ENCODE measurements at places on chromosomes 12 and 14. TPM values are rescaled to one million over a fixed set of nuclear protein-coding genes. Genes with fewer than 3 reads are reported as not detected.

Gene SERPINA3
- not detected for total RNA-seq

GRCh38 chr14:36346052-36346451, 25.6 kb upstream of the MBIP start:
- no peak overlapping the region for H3K4me3 ChIP-seq
- no peak overlapping the region for H3K27ac ChIP-seq
- peaks cover 13% of the 10 kb centered on the region for H3K27me3 ChIP-seq
- no peaks in the 10 kb centered on the region for H3K4me1 ChIP-seq
- H3K36me3 ChIP-seq, result no peaks in the 10 kb centered on the region

DNA sequence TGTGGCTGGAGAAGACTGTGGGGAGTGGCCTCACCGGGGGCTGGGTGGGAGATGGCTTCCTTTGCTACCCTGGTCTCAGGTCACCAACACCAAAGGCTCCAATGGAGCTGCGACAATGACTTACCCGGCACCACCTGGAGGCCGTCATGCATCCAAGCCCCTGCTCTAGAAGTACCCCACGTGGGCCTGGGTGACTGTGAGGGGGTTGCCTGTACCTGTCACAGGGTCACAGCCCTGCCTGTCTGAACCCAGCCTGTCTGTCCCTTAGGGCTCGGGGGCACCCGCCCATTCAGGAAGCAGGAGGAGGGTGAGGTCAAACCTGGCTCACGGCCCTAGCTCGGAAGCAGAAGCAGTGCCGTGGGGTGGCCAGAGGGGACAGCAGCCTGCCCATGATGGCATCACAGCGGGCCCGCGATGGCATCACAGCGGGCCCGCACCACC, 18.9 kb downstream of the ABCB9 start:
- H3K4me3 ChIP-seq, result peak overlapping the region; percentile 57
- no peaks in the 10 kb centered on the region for H3K36me3 ChIP-seq
- H3K27ac ChIP-seq, result peak overlapping the region; percentile 68
- H3K27me3 ChIP-seq, result no peaks in the 10 kb centered on the region
- H3K4me1 ChIP-seq, result peaks cover 54% of the 10 kb centered on the region

- no peaks in the 10 kb centered on the region for H3K27me3 ChIP-seq
- H3K36me3 ChIP-seq, result no peaks in the 10 kb centered on the region
- DNase-seq, result no peak
- no peaks in the 10 kb centered on the region for H3K4me1 ChIP-seq
- no peak overlapping the region for H3K27ac ChIP-seq
Observed at GRCh38 chr12:103858953-103859601, 18.0 kb upstream of the NT5DC3 start.

GRCh38 chr12:30570211-30570890, 125.3 kb downstream of the IPO8 start:
- no peak overlapping the region for H3K27ac ChIP-seq
- DNase-seq, result no peak
- H3K4me3 ChIP-seq, result no peak overlapping the region
- H3K27me3 ChIP-seq, result peaks cover 3% of the 10 kb centered on the region

Data from activated B cell treated with CpG ODN at 0.5 μM for 24 hours (primary cell).